ENCODE measurements at places on chromosomes 6 and 20.

DNA sequence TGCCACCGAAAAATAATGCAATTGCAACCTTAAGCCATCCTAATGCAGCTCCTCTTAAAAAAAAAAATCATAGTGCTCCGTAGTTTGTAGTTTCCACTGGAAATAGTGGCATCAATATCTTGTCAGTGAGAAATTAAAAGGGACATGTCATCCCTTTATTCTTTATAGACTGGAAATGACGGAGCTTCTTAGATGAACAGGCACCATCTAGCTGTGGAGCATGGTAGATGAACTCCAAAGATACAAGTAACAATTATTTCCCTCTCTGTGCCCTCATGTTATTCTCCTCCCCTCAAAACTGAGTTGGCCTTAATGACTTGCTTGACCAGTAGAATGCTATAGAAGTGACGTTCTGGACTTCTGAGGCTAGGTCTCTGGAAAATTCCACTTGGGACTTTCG, 268.1 kb upstream of the SPTLC3 start:
- no peak for DNase-seq

- no peak for DNase-seq
Measured at GRCh38 chr6:24283043-24283985, 74.5 kb downstream of the DCDC2 start.

- DNase-seq, result no peak
Measured at GRCh38 chr6:29720863-29721262, 2.4 kb upstream of the HLA-F start.

DNA sequence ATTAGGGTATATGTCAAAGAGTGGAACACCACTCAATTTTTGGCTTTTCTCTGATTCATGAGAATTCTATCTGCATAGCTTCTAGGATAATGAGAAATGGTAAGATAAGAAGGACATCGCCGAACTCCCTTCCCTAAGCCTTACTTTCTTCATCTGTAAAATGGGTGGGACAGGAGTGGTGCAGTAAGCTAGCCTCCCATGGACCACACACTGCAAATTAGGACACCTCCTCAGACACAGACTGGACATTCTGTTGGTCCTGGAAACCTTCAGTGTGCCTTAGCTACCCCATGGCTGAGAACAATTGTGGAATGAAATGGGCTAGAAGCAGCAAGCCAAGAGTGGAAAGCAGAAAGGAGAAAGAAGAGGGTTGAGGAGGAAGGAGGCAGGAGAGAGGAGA, 89.6 kb downstream of the BMP7 start:
- DNase-seq, result no peak

DNA sequence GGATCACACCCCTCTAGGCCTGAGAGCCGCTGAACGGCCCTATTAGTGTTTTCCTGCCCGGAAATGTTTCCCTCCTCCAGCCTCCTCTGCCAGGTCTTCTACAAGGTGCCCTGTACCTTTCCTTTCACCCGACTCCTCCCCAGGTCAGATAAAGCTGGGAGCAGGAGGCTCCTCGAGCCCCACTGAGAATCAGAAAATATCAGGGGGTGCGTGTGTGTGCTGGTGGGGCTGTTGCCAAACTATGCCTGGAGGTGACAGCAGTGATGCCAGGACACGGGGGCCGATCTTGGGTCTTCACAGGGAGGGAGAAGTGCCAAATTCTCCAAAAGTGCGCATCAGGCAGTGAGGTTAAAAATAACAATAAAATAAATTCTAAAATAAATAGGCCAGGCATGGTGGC, 222.8 kb upstream of the RREB1 start:
- DNase-seq, result no peak

DNA sequence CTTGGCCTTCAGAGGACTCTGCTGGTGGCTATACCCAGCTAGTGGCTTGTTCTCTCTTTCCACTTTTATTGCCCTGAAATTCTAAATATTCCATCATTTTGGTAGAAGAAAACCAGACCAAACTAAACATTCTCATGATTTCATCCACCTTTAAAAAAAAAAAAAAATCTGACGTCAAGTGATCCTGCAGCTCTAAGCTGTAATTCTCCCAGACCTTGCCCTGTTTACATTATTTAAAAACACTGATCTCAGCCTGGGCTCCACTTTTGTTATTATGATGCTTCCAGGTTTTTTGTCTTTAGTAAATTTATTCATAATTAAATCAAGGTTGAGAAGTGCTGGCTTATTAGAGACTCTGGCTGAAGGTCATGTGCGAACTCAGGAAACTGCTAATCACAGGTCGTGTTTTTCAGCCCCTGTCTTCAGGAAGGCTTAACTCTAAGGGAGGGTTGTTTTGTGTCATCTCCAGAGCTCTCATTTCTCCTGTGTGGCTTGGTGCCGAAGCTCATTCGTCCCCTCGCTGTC, 114.4 kb downstream of the MTHFD1L start:
- no peak for DNase-seq

DNA sequence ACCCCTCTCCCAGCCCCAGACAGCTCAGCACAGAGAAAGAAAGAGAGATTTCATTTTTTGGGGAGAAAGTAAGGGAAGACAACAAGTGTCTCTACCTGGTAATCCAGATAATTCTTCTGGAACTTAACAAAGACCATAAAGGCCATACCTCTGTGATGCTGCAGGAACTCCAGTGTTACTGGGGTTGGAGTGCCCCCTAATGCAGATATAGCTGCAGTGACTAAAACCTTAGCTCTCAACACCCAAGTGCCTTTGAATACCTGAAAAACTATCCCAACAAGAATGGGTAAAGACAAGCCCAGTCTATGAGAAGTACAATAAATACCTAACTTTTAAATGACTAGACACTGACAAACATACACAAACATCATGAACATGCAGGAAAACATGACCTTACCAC, 365.3 kb upstream of the PTCHD4 start:
- DNase-seq, result no peak

GRCh38 chr6:15969236-15969778, 159.6 kb upstream of the MYLIP start:
- DNase-seq, result no peak

DNA sequence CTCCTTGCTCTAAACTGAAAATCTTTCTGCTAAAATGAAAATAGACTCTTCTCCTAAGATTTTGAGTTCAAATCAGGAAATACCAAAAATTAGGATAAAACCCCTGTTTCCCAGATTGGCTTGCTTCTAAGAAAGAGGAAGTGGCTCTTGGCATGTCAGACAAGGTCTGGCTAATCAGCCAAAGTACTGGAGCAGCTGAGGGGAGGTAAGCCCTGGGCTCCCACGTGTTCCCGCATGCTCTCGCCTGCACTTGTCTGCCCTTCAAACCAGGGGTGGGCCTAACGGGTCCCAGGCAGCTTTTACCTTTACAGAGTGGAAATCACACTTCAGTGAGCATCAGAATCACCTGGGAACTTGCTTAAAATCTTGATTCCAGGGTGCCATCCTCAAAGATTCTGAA, 43.2 kb upstream of the GABRR1 start:
- DNase-seq, result no peak

- DNase-seq, result no peak
Measured at GRCh38 chr6:137010128-137010718, 34.5 kb downstream of the IL20RA start.

GRCh38 chr6:43780293-43780692, 10.3 kb downstream of the VEGFA start:
- DNase-seq, result no peak

- no peak for DNase-seq
Measured at GRCh38 chr6:126143761-126144251, 157.5 kb downstream of the TRMT11 start.

DNA sequence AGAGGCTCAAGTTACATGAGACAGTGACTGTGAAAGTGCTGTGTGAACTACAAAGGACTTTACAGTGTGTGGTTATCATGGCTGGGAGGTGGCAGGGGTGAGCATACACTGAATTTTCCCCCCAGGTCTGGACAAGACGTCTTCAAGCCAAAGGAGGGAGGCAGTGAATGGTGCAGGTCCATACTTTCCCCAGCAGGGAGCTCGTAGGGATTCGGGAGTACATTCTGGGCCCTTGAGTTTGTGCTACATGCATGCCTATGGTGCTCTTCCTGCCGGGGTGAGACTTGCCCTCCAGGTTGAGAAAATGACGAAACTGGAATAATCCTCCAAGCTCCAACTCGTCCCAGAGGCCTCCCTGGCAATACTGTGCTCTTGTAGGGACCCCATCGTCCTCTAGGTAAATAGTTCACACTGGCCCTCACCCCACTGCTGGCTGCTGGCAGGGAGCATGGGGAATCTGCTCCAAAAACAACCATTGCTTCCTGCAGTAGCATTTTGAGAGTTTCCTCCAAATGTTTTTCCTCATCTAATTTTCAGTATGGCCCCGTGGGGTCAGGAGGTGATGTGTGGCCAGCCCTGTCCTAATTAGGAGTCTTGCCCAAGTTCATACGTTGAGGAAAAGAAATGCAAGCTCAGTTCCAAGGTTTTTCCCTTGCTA, 57.6 kb downstream of the ZNF831 start:
- DNase-seq, result no peak

DNA sequence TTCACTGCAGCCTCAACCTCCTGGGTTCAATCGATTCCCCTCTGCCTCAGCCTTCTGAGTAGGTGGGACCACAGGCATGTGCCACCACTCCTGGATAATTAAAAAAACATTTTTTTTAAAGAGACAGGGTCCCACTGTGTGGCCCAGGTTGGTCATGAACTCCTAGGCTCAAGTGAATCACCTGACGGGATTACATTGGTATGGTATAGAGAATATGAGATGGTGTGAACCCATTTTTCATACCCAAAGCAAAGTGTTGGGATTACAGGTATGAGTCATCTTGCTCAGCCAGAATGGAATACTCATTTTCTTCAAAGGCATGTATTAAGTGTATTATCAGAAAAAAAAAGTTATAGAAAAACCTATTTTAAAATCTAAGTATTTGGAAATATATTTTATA, 114.2 kb downstream of the AHI1 start:
- no peak for DNase-seq

DNA sequence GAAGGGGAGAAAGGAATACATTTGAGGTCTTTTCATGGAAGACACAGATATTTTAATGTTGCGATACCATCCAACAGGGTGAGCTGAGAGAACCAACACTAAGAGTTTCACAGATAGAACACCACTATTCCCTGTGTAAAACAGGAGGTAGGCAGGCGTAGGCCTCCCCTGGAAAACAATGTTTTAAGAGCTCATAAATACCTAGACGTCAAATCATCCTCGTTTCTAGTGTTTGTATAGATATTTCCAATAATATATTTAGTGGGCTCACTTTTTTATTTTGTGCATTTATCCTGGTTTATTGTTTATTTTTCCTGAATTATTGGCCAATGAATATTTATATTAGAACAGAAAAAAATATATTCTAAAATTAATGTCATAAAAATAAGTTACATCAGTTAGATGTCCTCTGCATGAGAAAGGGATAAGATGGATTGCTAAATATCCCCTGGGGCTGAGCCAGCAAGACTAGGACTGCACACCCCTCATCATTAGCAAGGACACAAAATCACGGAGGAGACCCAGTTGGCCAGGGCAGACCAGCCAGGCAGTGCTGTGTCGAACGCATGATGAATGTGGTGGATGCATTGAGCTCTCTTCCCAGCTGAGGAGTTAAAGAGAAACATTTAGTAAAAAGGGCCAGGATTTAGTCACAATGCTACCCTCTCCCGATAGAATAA, 380.5 kb downstream of the C6orf118 start:
- no peak for DNase-seq

- DNase-seq, result no peak
Measured at GRCh38 chr20:4573564-4574355, 147.9 kb upstream of the PRND start.

DNA sequence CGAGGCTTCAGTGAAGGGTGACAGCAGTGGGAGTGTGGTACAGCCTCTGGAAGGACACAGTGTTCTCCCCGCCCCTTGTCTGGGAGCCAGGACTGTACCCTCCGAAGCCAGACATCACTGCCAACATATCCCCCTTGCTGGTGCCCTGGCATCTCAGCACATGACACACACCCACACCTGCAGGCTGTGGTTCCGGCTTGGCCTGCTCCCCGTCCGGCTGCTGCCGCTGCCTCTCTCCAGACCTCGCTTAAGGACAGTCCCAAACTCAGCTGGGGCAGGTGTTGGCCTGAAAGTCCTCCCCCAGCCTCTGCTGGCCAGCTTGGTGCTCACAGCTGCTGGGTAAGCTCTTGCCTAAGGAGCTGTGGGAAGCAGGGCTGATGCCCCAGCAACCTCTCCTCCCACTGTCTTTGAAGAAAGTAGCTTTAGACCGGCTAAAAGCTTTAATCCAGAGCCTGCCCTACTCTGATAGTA, 7.0 kb downstream of the EMILIN3 start:
- no peak for DNase-seq

DNA sequence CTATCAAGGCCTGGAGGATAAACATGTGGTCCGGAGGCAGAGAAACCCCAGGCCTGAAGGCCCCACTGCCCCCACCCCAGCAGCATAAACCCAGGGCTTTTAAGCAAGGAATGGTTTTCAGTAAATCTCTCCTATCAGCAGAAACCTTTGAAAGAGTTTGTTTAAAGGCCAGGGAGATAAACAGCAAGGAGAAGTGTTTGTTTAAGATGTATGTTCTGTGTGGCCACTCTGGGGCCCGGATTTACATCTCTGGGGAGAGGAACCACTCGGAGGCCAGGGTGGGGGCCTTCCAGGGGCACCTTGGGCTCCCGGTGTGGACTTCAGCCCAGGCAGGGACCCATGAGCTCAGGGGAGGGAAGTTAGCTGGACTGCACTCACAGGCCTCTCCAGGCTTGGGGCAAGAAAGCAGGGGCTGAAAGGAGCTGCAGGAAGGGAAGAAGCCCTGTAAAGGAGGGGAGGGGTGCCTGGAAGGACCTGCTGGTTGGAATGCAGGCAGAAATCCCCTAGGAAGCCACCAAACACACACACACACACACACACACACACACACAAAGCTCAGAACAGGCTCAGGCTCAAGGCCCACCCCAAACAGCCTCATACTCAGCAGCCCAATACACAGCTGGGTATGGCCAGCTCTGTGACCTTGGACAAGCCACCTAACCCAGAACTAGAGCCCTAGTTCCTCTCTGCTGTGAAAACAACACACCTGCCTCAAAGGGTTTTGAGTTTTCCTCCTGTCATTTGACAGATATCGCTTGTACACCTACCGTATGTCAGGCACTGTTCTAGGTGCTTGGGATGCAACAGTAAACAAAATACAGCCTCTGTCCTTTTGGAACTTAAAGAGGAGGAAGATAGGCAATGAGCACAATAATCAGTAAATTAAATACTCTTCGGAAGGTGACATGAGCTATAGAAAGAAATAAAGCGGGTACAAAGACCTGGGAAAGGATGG, 26.2 kb upstream of the FOXP4 start:
- no peak for DNase-seq

- DNase-seq, result no peak
Measured at GRCh38 chr6:24004659-24005058, 121.4 kb upstream of the NRSN1 start.
